ENCODE measurements at places on chromosomes 4 and X.

DNA sequence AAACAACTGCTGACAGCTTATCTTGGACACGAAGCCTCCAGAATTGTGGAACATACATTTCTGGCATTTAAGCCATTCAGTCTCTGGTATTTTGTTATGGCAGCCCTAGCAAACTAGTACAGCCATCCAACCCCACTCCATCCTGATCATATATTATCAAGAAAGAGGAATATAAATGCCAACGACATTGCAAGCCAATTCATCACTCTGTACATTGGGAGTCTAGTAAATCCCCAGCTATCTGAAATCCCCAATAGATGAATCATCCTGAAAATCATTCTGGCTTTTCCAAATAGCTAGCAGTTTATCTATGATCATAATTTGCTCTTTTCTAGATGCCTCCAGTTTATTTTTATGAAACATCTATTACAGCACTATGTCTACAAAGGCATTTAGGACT is 41.1 kb downstream of the FRMD7 start:
- DNase-seq: no peak

GRCh38 chrX:123425471-123425870 is 241.4 kb downstream of the GRIA3 start:
- no peak for DNase-seq

GRCh38 chrX:45783002-45783401 is 582.3 kb upstream of the DIPK2B start:
- DNase-seq: no peak

DNA sequence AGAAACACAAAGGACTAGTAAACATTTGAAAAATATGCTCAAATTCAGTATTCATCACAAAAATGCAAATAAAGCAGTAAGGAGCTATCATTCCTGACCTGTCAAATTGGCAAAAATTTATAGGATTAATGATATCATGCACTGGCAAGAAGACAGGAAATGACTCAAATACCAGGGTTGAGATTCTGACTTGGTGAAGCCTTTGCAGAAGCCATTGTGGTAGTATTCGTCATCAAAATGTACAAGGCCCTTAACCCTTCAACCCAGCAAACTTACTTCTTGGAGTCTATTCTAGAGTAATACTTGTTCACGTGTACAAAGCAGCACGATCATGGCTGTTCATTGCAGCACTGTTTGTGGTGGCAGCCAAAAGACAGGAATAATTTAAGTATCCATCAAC is 132.4 kb downstream of the ENOX2 start:
- no peak for DNase-seq

DNA sequence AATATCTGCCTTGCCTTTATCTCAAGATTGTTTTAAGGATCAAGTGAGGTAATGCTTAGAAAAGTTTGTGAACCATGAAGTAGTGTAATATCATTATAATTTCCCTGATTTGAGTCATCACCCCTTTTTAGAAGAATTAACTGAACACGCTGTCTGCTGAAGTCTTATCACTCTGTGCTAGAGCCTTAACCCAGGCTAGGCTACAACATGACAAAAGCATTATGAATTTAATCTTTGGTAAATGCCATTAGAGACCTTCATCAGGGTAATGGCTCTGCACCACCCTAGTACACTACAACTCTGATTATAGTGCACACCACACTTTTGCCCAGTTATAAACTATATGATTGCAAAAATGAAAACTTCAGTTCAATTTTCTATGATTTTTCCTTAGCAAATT is 118.3 kb downstream of the ADGRL3 start:
- DNase-seq: no peak

GRCh38 chr4:115090483-115091075 is 22.8 kb downstream of the NDST4 start:
- DNase-seq: peak; percentile 2

DNA sequence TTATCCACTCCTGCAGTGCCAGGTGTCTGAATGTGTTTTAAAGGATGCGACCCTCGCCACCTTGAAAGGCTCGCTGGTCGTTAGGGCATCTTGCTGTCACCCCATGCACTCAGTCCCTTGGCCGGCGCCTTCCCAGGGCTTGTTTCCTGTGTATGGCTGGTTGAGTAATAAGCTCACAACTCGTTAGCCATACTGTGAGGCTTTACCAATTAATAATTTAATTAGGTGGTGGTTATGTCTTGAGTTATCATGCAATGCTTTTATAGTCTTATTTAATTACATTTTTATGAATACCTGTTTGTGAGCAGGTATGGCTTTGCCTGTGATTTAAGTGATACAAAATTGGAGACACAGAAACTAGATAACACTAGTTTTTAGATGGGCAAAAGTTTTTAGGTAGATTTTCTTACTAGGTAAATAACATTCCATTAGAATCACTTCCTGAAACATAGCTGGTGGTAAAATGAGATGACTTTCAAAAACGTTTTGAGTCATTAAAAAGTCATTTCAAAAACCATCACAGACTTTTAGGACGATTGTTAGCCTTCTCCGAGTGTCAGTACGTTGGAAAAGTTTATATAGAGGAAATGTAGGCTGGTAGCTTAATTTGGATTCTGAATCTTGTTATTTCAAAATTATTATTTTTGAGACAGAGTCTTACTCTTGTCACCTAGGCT is 18.2 kb downstream of the PTTG2 start:
- DNase-seq: no peak

DNA sequence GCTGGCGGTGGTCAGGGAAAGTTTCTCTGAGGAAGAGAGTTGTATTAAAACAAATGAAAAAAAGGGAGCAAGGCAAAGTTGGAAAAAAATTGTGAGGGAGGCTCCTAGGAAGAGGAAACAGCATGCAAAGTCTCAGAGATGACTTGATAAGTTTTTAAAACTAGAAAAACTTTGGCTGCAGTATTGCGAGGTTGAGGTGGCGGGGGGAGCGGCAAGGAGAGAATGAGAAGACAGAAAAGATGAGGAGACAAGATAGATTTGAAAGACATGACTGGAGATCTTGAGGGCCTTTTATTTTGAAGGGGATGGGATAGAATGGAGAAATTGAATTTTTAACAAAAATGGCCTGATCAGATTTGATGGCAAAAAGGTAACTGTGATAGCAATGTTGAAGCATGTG is 4.8 kb upstream of the UBE2D3 start:
- no peak for DNase-seq

GRCh38 chrX:139086246-139086645 is 374.7 kb upstream of the FGF13 start:
- no peak for DNase-seq

GRCh38 chrX:11272863-11273262 is 20.4 kb upstream of the AMELX start:
- no peak for DNase-seq

GRCh38 chr4:172543249-172543648 is 625.4 kb upstream of the GALNT7 start:
- DNase-seq: no peak

GRCh38 chr4:168199260-168199957 is 107.1 kb downstream of the ANXA10 start:
- DNase-seq: no peak

- no peak for DNase-seq
Observed at GRCh38 chrX:131216828-131217227, 72.3 kb downstream of the IGSF1 start.

GRCh38 chrX:86946569-86946968 is 571.0 kb upstream of the KLHL4 start:
- no peak for DNase-seq

GRCh38 chr4:159607809-159608208 is 504.9 kb downstream of the RAPGEF2 start:
- no peak for DNase-seq

GRCh38 chr4:185280608-185281007 is 71.2 kb downstream of the SNX25 start:
- no peak for DNase-seq

GRCh38 chr4:65918872-65919271 is 248.6 kb upstream of the EPHA5 start:
- no peak for DNase-seq

GRCh38 chr4:41722181-41722580 is 26.3 kb downstream of the PHOX2B start:
- DNase-seq: no peak
